ENCODE measurements at places on chromosomes 7 and 10.

DNA sequence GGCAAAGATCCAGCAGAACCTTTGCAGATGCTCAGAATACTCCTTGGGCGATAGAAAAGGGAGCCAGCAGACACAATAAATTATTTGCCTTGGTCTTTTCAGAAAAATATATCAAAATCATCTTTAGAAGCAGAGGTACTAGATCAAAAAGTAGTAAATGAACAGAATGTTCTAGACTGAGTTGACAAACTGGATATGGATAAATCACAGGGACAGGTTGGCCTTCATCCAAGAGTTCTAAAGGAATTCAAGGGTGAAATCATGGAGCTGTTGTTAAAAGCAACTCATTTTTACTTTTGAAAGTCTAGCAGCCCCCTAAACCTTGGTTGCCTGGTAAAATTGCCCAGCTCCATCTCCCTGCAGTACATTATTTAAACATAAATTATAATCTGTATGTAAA lies 99.1 kb downstream of the PLCE1 start:
- DNase-seq: no peak

GRCh38 chr7:73973091-73973490 lies 54.9 kb upstream of the ELN start:
- no peak for DNase-seq

DNA sequence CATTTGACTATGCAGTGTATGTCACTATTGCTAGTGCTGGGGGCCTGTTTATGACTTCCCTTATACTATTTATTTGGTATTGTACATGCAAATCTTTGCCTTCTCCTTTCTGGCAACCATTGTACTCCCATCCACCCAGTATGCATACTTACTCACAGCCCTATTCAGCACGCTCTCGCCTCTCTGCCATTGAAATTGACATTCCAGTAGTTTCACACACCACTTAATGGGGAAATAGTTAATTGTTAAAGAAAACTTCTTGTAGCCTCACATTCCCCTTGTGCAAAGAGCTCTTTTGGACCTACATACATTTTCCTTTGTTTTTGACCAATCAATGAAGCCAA lies 9.9 kb downstream of the CLDN12 start:
- DNase-seq: no peak

- no peak for DNase-seq
Observed at GRCh38 chr10:488933-489215, 200.6 kb downstream of the DIP2C start.

Data from CD4-positive, alpha-beta T cell treated with Interleukin-4 for 1 hour (primary cell).